ENCODE measurements at places on chromosomes 5 and 9. TPM values are rescaled to one million over a fixed set of nuclear protein-coding genes. Genes with fewer than 3 reads are reported as not detected.
A peak's percentile ranks its signal among the peaks of the same experiment; 100 is the strongest.

DNA sequence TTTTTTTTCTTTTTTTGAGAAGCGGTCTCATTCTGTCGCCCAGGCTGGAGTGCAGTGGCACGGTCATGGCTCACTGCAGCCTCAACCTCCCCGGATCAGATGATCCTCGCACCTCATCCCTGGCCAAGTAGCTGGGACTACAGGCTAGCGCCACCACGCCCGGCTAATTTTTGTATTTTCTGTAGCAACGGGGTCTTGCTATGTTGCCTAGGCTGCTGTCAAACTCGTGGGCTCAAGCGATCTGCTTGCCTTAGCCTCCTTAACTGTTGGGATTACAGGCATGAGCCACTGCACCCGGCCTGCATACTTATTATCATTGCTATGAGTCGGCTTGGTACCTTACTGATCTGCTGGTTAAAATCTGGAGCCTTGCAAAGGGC, 790 bp upstream of the IARS1 start:
- DNase-seq = no peak

DNA sequence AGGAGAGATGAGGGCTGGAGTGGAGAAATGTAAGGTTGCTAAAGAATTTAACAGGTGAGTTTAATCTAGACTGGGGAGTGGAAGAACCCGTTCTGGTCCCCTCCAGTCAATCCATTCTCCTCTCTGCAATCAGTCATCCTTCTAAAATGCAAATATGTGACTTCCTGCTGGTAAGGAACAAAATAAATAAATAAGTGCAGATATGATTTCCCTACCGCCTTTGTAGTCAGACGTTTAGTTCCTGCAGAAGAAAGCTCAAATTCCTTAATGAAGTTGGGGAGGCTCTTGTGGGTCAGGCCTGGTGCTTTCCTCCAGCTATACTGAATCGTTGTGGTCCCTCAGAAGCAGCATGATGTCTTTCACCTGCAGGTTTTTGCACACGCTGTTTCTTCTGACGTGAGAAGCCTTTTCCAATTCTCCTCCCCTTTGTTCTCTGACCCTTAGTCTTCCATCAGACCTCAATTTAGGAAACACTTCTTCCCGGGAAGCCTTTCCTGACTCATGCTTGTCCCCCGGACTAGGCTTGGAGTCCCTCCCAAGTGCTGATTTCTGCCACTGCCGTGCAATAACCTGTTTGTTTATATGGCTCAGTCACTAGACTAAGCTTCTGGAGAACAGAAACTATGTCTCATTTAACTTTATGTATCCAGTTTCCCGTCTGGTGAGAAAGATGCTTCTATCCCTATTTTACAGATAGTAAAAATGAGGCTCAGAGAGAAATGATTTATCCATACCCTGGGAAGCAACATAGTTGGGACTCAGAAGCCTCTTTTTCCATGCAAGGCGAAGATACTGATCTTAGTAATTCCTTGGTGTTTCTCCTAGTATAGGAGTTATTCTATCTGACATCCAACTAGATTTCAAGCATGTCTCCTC, 1.3 kb downstream of the ATP6V1G1 start:
- no peak for DNase-seq

- DNase-seq = peak; percentile 89
These were observed 6.1 kb upstream of the DPM2 start for GRCh38 chr9:127943731-127944144.

Gene LECT2
- polyA plus RNA-seq = not detected

DNA sequence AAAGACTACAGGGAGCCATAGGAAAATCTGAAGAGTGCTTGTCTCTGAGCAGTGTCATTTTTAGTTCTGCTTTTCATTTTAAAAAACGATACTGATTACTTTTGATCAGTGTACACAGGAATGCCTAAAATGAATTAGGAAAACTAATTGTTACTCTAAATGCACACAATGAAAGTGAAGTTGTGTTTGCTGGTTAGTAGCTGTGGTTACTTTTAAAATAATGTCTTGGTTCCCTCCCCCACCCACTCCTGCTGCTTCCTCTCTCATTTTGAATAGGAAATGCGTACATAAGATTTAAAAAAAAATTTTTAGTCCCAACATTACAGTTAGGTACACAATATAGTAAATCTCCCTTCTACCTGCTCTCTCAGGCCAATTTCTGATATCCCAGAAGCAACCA, 47.5 kb upstream of the PLPP1 start:
- DNase-seq = no peak

GRCh38 chr5:151223447-151224264, at the start of gene CCDC69:
TSS of gene CCDC69 (minus strand) at chr5:151224092. CDS start at chr5:151223970, 122 bp downstream.
- peak; percentile 52 for DNase-seq

- DNase-seq = no peak
These were observed 195.8 kb downstream of the SREK1 start for GRCh38 chr5:66339896-66340295.

Gene SOX30
- polyA plus RNA-seq = 0.12 TPM

DNA sequence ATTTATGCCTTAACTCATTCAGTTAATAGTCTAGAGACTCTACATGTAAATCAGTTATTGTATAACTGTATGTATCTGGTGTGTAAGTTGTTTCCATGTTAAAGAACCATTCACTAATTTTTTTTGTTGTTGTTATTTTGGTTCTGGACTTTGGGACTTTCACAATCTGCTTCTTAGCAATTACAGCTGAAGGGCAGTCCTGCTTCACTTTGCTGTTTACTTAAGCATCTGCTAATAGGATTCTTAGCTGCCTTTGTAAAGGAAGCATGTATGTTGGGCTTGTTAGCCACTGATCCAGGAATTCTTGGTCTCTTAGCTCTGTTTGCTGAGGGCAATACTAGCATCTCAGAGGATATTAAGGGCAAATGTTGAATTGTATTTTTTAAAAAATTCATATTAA, 97.0 kb downstream of the FOCAD start:
- DNase-seq = no peak

DNA sequence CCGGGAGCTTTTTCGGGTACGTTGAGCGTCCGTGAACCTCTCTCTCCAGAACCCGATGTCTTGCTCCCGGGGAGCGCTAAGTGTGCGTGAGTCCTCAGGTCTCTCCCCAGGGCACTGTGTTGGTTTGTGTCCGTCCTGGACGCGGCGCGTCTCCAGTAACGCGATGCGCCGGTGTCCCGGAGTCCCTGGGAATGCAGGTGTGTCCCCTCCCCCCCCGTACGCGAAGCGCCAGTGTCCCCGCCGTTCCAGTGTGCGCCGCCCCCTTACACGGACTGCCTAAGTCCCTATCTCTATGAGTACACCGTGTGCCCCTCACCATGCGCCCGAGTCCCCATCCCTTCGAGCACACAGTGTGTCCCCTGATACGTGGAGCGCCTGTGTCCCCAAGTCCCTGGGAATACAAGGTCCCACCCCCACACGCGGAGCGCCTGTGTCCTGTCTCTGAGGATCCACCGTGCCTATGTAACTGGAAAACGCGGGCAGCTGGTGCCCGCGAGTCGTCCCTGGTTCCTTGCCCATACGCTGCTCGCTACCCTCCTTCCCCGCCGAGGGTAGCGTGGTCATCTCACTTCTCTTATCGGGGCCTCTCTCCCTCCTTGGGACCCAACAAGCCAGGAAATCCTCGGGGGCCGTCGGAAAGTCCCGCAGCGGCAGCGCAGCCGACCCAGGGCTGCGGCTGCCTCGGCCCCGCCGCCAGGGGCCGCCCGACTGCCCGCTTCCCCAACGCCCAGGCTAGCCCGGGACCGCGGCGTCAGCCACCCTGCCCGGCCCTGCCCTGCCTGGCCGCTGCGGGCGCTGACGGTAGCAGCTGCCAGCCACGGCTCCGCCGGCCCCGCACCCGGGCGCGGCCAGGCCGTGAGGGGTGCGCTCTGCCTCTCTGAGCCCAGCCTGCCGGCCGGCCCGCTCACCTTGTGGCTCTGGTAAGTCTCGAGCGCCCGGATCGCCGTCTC, 709 bp downstream of the ELL2 start:
- peak; percentile 76 for DNase-seq

- DNase-seq = no peak
These were observed 96.7 kb downstream of the PAX5 start for GRCh38 chr9:36937346-36937745.

All from naive thymus-derived CD8-positive, alpha-beta T cell (primary cell).